ENCODE measurements at places on chromosomes 16 and 17.

DNA sequence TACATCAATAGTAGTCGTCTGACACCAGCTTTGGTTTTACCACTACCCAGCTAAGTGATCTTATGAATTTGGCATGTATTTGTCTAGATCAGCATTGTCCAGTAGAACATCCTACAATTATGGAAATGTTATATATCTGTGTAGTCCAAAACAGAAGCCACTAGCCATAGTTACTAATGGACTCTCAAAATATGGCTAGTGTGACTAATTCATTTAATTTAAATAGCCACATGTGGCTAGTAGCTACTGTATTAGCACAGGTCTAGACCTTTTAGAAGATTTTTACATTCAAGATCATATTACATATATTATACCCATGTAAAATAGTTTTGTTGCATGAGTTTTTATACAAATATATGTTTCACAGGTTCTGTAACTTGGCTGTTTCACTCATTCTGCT lies 27.0 kb upstream of the NFAT5 start:
- DNase-seq = no peak

GRCh38 chr16:63938661-63939060 lies 1183.2 kb downstream of the CDH11 start:
- DNase-seq = no peak

DNA sequence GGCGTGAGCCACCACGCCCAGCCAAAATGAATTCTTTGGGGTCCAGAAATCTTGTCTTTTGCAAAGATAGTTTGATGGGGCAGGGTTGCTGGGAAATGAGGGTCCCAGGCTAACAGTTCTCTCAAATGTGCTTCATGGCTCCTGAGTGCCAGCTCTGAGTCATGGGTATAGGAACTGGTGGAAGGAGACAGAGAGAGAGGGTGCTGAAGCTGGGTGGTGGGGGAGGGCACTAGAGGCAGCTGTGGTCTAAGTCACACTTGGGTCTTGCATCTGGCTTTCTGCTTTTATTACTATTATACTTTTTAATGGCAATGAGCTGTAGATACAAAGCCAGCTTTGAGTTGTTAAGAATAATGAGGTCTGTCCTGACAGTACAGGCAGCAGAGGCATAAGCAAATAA lies 54.6 kb downstream of the PRKCA start:
- no peak for DNase-seq

- DNase-seq = no peak
These were observed 20.3 kb downstream of the ALOX15B start for GRCh38 chr17:8059131-8059530.

DNA sequence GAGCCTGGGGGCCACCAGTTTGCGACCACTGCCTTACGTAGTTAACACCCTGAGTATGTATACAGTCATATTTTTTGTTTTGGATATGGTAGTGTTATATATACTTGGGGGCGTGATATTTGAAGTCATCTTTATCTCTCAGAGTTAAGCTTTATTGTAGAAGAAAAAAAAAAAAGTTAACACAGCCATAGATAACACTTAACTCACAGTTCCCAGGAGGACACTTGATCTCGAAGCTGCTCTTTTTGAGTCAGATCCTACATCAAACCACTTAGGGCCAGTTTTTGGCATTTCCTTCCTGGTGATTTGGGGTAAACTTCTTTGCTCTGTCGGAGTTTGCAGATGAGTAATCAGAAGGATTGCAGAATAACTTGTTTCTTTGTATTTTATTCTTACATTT lies 5.8 kb downstream of the ITPRIPL2 start:
- DNase-seq = no peak

GRCh38 chr17:67570797-67571196 lies 146.9 kb upstream of the NOL11 start:
- no peak for DNase-seq

DNA sequence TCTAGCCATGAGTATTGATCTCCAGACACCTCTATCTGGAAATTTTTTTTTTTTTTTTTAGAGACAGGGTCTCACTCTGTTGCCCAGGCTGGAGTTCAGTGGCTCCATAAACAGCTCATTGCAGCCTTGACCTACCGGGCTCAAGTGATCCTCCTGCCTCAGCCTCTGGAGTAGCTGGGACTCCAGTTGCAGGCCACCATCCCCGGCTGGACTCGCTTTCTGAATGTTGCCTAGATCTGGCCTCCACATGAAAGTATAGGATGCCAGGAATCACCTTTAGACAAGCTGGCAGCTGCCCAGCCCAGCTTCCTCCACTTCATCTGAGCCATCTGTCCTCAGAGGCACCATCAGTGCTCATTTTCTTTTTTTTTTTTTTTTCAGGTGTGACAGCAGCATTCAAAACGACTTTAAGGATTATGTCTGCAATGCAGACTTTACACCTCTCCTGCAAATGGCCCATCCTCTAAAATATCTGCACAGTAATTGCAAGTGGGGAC lies 6.4 kb upstream of the PRR14 start:
- DNase-seq = no peak

DNA sequence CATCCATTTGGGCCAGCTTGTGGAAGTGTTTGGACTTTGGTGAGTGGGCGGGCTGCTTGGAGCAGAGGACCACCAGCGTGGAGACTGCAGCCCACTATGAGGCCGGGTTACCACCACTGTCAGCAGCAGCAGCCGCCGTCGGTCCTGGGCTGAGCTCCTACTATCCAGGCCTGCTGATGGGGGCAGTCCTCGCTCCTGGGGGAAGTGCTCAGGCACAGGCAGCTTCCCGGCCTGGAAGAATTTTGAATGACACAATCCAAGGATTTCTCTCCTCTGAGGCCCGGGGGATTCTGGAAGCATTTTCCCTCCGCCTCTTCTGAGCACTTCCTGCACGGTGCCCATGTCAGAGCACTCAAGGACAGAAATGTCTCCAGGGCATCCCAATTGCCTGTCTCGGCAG lies 5.3 kb upstream of the NOD2 start:
- DNase-seq = no peak

DNA sequence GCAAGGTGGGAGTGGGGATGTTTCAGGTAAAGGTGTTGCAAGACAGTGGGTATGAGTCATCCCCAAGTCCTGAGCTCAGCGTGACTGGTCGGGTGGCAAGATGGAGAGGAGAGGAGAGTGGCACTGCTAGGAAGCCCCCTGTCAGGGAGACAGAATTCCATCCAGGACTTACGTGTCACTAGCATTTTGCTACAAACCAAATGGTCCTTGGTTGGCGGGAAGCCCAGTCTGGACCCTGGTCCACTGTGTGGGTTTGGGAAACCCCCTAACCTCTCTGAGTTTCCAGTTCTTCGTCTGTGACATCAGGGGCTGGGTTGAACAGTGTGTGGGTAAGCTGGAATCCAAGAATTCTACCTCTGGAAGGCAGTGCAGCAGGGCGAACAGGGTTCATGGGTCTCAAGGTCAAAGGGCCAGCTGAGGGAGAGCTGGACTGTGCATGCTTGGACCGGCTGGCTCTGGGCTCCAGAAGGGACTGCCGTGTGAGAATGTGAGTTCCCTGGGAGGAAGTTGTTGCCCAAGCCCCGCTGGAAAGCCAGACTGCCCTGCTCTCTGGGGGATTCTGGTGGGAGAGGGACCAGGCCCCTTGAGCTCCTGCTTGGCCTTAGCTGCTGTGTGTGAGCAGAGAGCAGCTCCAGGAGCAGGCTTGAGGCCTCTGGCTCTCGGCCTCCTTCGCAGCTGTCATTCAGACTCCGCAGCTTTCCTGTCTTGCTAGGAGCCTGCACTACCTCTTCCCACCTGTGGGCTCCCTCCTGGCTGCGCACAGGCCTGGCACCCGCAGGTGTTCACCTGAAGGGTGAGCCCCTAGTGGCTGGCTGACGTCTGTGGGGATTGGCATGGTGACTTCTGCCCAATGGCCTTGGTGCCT lies 84.6 kb downstream of the NT5M start:
- no peak for DNase-seq

- DNase-seq = no peak
These were observed 15.0 kb downstream of the TRIM25 start for GRCh38 chr17:56898874-56899273.

DNA sequence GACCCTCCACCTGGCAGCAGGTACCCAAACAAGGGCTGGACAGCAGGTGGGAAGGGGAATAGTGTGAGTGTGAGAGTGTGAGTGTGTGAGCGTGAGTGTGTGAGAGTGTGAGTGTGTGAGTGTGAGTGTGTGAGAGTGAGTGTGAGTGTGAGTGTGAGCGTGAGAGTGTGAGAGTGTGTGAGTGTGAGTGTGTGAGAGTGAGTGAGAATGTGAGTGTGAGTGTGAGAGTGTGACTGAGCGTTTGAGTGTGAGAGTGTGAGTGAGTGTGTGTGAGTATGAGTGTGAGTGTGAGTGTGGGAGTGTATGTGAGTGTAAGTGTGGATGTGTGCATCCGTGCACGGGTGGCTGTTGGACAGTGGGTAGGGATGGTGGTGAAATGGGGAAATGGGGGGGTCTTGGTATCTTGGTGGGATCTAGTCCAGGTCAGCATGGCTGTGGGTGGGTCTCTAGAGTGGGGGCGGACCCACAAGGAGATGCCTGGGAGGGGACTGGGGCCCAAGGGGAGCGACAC lies 408 bp downstream of the ADGRG1 start:
- no peak for DNase-seq

DNA sequence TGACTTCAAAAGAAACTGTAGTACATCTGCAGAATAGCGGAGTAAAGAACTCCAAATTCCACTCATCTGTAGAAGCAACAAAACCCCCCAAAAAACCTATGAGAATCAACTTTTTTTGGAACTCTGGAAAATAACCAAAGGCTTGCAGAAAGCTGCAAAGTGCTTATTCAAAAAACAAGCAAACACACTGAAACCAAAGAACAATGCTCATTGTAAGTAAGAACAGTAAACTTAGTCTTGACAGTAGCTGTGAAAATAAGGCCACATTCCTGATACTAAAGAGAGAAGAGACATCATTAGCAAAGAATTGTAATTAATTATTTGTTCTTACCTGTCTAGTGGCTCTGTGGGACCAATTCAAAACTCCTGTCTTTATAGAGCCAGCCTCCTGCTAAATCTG lies 534.3 kb upstream of the C16orf82 start:
- no peak for DNase-seq
